ENCODE measurements at places on chromosomes 11 and 22. TPM values are rescaled to one million over a fixed set of nuclear protein-coding genes. Genes with fewer than 3 reads are reported as not detected.

The SHANK2 gene
- total RNA-seq = not detected

The TRPC6 gene
- total RNA-seq = 0.04 TPM

The DEUP1 gene
- not detected for total RNA-seq

The BRMS1 gene
- total RNA-seq = 80.5 TPM

Measured in pulmonary artery endothelial cell (primary cell).